Type B pancreatic cell (in vitro differentiated cells): ENCODE measurements at places on chromosomes 5 and 9. TPM values are rescaled to one million over a fixed set of nuclear protein-coding genes. Genes with fewer than 3 reads are reported as not detected.
A peak's percentile ranks its signal among the peaks of the same experiment; 100 is the strongest.

NEUROG1 gene
- total RNA-seq: 3.7 TPM in 1 of 2 replicates, not detected in the other

GMCL2 gene
- total RNA-seq: not detected in 2 replicates

HMCN2 gene
- 0.12 and 0.86 TPM in 2 replicates for total RNA-seq

PCDHB10 gene
- 2.1 and 3.2 TPM in 2 replicates for total RNA-seq

ELOVL7 gene
- 10.3 and 24.3 TPM in 2 replicates for total RNA-seq

INSYN2B gene
- 1.5 TPM in 1 of 2 replicates, not detected in the other for total RNA-seq

PRRX2 gene
- 0.50 and 20.8 TPM in 2 replicates for total RNA-seq

HTR4 gene
- 0.29 and 1.4 TPM in 2 replicates for total RNA-seq

NUDT2 gene
- total RNA-seq: 25.1 and 25.4 TPM in 2 replicates

DNA sequence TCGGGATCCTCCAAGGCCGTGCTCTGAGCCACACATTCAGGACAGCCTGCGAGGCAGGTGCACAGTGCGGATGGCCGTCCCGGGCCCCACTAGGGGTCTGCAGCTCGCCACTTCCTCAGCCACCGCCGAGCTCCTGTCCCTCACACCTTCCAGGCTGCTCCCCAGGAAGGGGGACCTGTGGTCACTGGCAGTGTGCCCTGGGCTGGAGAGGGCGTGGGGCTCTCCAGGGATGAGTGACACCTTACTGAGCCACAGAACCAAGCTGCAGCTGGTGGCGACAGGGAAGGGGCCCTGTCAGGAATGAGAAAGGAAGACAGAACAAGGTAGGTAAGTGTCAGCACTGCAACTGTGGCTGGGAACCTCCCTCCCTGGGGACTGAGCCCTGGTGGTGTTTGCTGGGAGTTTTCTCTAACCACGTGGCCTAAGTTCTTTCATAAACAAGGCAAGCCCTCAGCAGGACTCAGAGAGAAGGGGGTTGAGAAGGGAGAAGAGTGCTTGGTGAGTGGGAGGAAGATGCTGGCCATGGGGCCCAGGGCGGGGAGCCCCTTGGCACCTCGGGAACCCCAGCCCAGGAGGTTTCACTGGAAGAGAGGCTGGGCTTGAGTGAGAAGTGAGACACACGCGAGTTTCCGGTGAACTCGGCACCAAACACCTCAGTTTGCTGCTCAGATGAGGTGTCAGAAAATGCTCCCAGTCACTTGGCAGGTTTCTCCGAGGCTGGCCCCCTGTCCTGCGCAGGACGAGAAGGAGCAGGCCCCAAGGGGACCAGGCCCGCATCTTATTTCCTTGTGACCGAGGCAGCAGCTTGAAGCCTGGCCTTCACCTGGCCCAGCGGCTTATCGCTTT, 5.2 kb downstream of the IL13 start:
- DNase-seq: no peak

DNA sequence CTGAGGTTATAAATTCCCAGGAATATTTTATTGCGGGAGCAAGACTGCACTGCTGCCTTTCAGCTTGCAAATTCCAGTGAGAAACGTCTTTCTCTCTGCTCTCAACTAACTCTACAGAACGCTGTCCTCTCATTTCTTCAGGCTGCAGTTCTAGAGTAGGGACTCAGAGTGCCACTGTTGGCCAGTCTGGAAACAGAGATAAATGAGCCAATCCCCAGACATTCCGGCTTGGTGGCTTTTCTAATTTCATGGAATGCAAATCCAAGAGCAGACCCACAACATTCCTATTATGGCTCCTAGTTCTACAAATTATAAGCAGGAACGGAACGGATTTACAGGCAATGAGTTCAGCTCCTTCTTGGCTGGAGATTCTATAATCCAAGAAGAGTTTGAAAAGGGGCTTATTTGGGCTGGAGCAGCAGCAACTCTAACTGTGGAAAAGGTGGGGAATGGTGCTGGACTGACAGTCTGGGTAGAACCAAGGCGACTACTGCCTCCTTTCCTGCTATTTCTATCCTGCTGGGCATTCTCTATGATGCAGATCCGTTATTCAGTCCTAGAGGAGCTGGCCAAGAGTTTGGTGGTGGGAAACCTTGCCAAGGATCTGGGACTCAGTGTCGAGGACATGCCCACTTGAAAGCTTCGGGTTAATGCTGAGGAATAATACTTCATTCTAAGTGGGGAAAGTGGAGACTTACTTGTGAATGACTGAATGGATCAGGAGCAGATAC, 9.3 kb downstream of the PCDHGA12 start:
- no peak for DNase-seq

- DNase-seq: no peak
These were observed 103.0 kb downstream of the PCSK5 start for GRCh38 chr9:75993434-75993833.

GRCh38 chr5:36200513-36200912, 41.2 kb downstream of the NADK2 start:
- no peak for DNase-seq

GRCh38 chr5:143977891-143978461, 166.0 kb downstream of the HMHB1 start:
- no peak for DNase-seq

GRCh38 chr9:33374634-33375237, 27.6 kb downstream of the AQP7 start:
- DNase-seq: no peak

- no peak for DNase-seq
These were observed 8.2 kb upstream of the BTF3 start for GRCh38 chr5:73490088-73490487.

DNA sequence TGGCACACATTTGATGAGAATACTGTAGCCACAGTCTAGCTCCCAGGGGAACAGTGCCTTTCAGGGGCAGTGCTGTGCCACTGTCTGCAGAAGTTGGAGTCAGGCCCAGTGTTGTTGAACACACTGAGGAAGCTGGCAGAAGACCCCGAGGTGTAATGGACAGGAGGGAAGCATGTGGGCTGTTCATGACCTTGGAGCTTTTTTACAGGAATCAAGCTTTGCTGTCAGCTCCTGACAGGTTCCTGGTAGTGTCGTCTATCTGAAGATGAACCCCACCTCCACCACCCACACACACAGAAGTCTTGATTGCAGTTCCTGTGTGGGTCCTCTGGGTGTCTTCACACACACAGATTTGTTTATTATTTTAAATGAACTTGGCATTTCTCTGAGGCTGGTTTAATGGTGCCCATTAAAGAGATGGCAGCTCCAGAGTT, 40.3 kb upstream of the TNFAIP8 start:
- DNase-seq: no peak

- no peak for DNase-seq
These were observed 27.2 kb downstream of the RANBP6 start for GRCh38 chr9:5988265-5988664.

GRCh38 chr9:128143525-128144238, 5.6 kb upstream of the LCN2 start:
- DNase-seq: no peak

DNA sequence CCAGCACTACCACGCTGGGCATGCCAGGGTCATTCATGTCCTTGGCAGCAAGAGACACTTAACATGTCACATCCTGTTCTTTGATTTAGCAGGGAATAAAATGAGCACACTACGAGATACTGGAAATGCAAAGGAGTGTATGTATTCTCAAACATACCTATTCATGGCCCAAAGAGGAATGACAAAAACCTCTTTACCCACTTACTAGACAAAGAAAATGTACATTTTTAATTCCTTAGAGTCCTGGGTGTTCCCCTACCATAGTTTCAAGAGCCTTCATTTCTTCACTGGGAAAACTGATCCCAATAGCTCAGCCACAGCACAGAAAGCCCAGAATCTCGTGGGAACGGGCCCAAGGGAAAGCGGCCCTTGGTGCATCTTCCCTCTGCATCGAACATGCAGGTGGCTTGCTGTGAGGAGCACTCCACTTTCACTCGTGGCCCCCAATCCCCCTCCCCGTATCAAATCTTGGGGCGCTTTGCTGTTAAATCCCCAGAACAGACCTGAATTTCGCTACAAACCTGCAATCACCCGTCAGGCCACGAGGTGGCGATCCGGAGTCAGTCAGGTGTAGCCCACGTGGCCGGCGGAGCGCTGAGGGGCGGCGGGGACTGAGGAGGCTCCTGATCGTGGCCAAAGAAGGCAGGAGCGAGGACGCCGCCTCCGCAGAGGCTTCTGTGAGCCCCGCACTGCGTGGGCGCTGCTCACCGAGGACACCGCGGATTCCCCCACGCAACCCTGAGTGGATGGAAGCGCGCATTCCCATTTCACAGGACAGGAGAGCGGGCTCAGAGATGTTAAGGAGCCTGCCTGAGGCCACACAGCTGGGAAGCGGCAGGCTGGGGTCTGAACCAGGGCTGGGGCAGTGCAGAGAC, 91.4 kb downstream of the LMX1B start:
- peak; percentile 90 for DNase-seq

DNA sequence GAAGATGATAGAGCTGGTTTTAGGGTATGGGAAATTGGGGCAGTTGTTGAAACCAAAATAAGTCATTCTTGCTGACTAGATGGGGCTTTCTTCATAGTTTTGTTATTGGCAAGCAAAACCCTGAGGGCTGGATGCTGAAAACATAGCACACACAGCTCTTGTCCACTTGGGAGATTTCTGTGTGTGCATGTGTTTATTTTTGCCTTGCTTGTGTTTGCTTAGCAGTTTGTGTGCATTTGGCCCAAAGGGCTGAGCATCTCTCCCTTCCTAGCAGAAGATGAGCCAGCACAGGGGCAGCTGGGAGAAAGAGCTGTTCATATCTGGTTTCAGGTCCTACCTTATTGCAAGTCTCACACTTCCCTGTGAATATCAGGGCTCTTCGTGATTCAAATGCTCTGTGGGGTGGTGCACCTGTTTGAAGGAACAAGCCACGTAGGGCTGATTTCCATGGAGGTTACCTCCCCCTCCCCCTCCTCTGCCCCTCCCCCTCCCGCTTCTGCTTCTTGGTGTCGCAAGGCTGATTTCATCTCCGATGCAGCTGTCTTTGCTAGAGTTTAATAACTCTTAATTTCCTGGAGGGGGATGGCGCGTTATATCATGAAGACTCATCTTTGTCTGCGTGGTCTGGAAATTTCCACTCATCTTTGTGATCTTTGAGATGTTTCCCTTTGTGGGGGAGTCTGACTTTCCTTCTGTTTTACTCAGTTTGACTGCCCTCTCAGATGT, 296.5 kb downstream of the ARHGAP26 start:
- DNase-seq: no peak

GRCh38 chr5:142636093-142636492, 49.8 kb downstream of the FGF1 start:
- DNase-seq: no peak

DNA sequence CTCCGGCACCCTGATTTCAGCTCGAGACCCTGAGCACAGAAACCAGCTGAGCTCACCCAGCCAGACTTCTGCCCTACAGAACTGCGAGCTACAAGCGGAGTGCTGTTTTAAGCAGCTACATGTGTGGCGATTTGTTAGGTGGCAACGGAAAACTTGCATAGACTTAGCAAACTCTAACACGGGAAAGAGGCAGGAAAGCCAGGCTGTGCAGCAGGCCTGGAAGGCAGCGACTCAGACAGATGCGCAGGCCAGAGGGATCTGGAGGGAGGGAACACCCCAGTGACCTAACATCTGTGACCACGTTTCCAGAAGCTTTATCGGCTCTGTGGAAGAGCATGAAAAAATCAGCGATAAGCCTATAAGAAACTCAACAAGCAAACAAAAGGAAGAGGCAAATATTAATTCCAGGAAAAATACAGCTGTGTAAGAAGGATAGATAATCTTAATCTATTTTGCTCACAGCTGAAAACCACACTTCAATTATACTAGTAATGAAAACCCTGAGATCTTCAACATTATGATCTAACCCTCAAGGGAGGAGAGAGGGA, 11.0 kb downstream of the UBAC1 start:
- DNase-seq: no peak

- no peak for DNase-seq
These were observed 36.2 kb upstream of the OTULIN start for GRCh38 chr5:14628346-14628745.

DNA sequence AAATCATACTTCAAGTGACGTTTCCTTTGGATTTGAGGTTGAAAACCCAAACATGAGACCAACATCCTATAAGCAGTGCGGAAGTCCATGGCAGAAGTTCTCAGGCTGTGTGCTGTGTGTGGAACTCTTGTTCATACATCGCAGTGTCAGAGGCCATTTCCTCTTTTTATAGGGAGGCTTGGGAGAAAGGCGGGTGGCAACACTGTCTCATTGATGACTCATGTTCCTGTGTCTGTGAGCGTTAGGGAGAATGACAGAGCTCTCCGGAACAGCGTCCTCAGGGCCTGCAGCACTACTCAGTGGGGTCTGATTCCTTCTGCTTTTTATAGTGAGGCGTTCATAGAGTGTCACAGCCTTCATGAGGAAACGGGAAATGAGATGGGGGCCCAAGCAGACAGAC, 98.8 kb upstream of the BASP1 start:
- no peak for DNase-seq

GRCh38 chr5:115857057-115857479, 15.3 kb downstream of the AP3S1 start:
- DNase-seq: no peak

DNA sequence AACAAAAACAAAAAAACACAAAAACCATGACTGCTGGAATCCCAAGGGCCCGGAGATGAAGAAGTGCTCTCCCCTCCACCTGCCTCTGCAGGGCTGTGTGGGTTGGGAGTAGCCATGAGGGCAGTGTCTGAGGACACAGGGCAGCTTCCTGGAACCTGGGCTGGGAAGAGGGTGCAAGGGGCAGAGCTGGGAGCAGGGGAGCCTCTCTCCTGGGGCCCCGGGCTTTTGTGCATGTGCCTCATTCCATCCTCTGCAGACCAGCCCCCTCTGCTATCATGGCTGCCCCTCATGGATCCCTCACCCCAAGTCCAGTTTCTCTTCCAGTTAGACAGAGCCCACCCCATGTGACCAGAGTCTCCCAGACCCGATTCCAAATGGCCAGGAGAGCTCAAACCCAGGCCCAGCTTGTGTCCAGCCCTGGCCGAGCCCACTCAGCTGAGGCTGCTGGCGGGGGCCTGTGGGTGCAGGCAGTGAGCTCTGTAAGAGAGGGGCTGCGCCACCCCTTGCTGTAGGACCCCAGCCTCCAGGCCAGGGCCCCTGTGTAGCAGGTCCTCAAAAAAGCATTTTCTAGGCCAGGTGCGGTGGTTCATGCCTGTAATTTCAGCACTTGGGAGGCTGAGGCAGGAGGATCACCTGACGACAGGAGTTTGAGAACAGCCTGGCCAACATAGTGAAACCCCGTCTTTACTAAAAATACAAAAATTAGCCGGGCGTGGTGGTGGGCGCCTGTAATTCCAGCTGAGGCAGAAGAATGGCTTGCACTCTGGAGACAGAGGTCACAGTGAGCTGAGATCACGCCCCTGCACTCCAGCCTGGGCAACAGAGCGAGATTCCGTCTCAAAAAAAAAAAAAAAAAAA, 44.5 kb downstream of the PLPP7 start:
- DNase-seq: no peak

DNA sequence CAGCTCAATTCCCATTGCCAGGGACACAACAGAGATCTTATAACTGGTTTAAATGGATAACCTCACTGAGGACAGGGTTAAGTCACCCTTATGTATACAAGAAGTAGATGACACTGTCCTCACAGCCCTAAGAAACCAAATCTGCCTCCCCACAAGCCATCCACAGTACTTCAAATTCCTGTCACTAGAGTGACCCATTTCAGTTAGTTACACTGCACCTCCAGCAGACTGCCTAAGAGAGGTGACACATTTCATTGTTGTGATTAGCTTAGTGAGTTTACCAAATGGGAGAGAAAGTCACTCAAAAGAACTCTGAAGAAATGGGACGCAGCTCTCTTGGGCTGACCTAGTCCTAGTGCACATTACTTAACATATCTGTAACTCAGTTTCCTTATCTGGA, 53.6 kb upstream of the HTR1A start:
- no peak for DNase-seq

GRCh38 chr9:16191691-16192402, 639.0 kb downstream of the CCDC171 start:
- peak; percentile 84 for DNase-seq
